ENCODE measurements at places on chromosomes 13 and 19.

- no peak for DNase-seq
Measured at GRCh38 chr19:16040642-16041041, 35.7 kb upstream of the TPM4 start.

DNA sequence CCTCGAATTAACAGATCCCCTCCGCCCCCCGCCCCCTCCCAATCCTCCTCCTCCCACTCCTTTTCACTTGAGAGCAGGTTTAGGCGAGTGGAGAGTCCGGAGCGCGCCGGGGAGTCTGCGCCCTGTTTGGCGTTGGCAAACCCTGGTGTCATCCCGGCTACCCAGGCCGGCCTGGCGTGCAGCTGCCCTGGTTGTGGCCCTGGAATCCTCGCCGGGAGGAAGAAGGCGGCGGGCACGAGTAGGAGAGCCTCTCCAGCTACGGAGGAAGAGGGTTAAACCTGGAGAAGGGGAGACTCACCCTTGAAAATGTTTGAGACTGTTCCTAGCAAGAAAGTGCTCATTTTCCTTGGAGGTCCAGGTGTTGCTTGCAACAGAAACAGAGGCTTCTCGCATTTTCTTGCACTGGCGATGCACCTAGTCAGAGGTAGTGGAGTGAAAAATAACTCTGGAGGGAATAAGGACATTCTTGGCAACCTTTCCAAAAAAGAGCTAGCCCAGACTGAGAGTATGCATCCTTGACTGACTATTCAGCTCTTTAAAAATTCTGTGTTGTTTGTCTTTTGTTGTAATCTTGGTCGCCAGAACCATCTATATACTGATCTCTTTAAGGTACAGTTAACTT lies 1.3 kb upstream of the SOX21 start:
- no peak for DNase-seq

GRCh38 chr13:103006641-103007426 lies 59.4 kb downstream of the SLC10A2 start:
- DNase-seq: no peak

GRCh38 chr13:37945651-37946575 lies 76.3 kb upstream of the TRPC4 start:
- DNase-seq: peak; percentile 22

- DNase-seq: no peak
Measured at GRCh38 chr13:101258509-101258908, 157.8 kb downstream of the NALCN start.

DNA sequence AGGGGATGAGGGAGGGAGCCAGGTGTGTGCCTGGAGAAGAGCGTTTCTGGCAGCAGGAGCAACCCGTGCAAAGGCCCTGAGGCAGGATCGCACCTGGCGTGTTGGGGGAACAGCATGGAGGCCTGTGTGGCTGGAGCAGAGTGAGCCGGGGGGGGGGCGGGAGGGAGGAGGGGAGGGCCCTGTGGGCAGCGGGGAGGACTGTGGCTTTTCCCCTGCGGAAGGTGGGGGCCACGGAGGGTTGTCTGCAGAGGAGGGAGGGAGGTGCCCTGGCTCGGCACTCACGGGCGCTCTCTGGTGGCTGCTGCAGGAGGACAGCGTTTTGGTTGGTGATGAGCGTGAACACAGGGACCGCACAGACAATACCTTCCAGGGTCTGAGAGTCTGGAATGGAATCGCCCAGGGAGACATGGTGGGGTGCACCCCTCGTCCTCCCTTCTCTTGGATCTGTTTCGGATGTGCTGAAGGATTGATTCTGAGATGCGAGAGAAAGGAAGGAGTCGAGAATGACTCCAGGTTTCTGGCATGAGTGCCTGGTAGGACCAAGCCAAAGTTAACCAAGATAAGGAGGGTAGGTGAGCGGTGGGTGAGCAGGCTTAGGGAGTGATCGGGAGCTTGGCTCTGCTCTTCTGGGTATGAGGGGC lies 6.5 kb downstream of the RAB11B start:
- DNase-seq: peak; percentile 20

- DNase-seq: no peak
Measured at GRCh38 chr13:100106005-100106404, 17.1 kb downstream of the PCCA start.

GRCh38 chr13:65605396-65605795 lies 1624.7 kb downstream of the PCDH9 start:
- no peak for DNase-seq

DNA sequence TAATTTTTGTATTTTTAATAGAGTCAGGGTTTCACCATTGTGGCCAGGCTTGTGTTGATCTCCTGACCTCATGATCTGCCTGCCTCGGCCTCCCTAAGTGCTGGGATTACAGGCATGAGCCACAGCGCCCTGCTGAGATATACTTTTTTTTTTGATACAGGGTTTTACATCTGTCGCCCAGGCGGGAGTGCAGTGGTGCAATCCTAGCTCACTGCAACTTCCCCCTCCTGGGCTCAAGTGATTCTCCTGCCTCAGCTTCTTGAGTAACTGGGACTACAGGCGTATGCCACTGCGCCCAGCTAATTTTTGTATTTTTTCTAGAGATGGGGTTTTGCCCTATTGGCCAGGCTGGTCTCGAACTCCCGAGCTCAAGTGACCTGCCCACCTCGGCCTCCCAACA lies 2.0 kb downstream of the COLGALT1 start:
- no peak for DNase-seq

GRCh38 chr13:102825921-102826706 lies 19.7 kb upstream of the ERCC5 start:
- DNase-seq: no peak

DNA sequence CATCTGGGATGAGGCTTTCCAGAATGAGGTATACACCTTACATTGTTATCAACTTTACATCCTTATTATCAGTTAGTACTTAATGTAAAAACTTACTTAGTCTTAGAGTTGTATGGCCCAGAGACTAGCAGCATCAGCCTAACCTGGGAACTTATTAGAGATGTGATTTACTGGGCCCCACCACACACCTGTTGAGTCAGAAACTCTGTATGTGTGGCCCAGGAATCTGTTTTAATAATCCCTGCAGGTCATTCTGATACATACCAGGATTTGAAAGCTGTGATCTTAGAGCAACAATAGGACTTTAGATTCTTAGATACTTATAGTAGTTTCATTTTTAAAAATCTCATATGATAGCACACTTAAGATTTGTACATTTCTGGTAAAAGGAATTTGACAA lies 17.4 kb downstream of the FNDC3A start:
- no peak for DNase-seq

- peak; percentile 21 for DNase-seq
Measured at GRCh38 chr19:49362048-49362928, at the start of gene TEAD2. Gene TEAD2, minus strand, starts transcription at chr19:49362416. Its CDS starts 2,341 bp downstream, at chr19:49360075.

- DNase-seq: no peak
Measured at GRCh38 chr13:109792416-109793059, 6.2 kb upstream of the IRS2 start.

GRCh38 chr13:46489586-46490023 lies 63.4 kb upstream of the LRCH1 start:
- peak; percentile 55 for DNase-seq

- DNase-seq: no peak
Measured at GRCh38 chr13:45587897-45588296, 27.6 kb downstream of the ERICH6B start.

GRCh38 chr19:47541518-47541917 lies 26.7 kb upstream of the NAPA start:
- no peak for DNase-seq

DNA sequence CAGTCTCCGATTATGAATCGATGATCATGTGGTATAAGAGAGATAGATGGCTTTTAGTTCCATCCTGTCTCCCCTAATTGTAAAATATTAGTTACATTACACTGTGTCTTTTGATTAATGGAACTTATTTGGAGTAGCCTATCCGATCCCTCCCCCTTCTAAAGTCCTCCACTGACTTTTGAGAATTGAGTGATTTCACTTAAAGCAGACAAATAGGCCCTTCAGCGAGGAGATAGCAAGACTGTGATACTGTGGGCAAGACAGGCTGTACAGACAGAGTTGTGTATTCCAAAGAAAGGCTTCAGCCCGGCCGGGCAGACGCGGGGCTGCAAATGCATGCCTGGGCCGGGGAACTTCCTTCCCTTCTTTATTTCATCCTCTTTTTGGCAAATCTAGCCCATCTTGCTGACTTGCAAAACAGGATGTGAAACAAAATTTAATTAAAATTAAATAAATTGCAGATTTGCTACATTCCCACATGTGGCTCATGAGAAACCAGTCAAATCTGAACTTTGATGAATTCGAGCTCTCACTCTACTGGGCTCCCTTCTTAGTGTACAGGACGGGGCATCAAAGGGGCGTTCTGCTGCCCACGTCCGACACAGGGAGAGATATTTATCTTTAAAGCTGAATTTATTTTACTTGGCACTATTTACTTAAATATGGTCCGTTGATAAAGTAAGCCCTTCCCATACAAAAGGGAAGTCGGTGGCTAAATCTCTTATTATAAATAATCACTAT lies 314.8 kb downstream of the ZNF536 start:
- no peak for DNase-seq

- no peak for DNase-seq
Measured at GRCh38 chr19:48953990-48954594, 583 bp upstream of the BAX start.

- no peak for DNase-seq
Measured at GRCh38 chr19:38139122-38139521, 84.9 kb downstream of the DPF1 start.

GRCh38 chr13:101455863-101456262 lies 3.4 kb downstream of the ITGBL1 start:
- no peak for DNase-seq

DNA sequence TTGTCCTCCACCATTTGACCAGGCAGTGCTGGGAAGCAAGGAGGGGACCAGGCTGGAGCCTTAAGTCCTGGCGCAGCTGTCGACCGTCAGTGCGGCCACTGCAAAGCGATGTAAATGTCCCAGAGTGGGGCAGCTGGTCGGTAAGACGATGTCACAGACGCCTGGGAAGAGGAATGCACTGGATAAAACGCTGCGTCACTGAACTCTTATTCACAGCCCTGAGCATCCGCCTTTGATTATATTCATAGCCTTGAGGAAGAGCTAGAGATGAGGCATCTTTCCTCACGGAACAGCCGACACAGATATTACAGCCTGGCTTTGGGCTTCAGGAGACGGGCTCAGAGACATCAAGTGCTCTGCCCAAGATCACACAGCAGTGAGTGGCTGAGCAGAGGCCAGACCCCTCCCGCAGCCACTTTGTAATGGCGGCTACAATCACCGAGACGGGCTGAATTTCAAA lies 17.6 kb upstream of the TUBGCP3 start:
- no peak for DNase-seq

DNA sequence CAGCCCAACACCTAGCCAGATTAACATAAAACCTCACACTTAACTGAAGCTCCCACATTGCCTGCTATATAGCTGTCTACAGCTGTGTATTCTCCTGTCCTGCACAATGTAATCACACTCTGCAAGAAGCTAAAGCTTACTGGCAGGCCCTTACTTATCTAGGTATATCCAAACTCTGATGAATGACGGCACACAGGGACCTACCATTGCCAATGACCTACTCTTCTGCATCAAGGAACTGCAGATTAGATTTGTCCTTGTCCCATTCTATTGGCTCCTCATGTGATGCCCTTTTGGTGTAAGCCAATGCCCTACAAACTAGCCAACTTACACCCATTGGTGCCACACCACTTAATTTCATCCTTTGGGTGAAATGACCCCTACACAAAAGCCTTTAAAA lies 26.4 kb downstream of the ZNF45 start:
- DNase-seq: no peak

DNA sequence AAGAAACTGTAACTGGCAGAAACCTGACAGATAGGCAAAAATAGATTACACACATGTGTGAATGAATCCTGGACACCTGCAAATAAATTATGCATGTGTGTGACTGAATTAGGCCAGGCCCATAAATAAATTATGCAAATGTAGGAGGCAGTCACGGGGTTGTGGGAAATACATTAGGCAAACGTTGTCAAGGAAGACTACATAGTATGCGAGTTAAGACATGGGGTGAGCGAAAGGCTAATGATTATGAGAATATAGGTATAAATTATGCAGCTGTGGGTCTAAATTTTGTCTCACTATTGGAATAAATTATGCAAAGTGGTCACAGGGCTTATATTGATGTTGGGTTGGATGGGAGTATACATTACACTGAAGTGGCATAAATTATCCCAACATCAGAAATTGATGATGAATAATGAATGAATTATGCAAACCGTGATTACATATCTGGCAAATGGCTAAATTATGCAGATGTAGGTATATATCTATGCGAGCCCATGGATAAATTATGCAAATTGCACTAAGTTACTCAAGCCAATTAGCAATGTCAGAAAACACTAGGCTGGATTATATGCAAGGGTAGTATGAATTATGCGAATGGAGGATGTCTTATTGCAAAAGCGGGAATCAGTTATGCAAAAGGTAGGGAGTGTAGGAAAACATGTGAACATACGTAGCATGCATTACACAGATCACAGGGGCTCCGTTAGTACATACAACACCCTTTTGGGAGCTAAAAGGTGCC lies 6.8 kb downstream of the SLC8A2 start:
- DNase-seq: no peak

GRCh38 chr13:74622284-74622683 lies 488.1 kb upstream of the KLF12 start:
- no peak for DNase-seq

GRCh38 chr19:50844296-50844935 lies 10.3 kb upstream of the KLK3 start:
- DNase-seq: no peak

GRCh38 chr13:39448834-39449233 lies 154.2 kb downstream of the LHFPL6 start:
- peak; percentile 84 for DNase-seq

- DNase-seq: no peak
Measured at GRCh38 chr13:37775871-37776270, 93.7 kb downstream of the TRPC4 start.

- DNase-seq: no peak
Measured at GRCh38 chr19:53192771-53193534, at the start of gene ZNF665. Gene ZNF665, minus strand, starts transcription at chr19:53193358. Its CDS starts 10,460 bp downstream, at chr19:53182898.

- no peak for DNase-seq
Measured at GRCh38 chr13:41763782-41764181, 197.1 kb downstream of the VWA8 start.

DNA sequence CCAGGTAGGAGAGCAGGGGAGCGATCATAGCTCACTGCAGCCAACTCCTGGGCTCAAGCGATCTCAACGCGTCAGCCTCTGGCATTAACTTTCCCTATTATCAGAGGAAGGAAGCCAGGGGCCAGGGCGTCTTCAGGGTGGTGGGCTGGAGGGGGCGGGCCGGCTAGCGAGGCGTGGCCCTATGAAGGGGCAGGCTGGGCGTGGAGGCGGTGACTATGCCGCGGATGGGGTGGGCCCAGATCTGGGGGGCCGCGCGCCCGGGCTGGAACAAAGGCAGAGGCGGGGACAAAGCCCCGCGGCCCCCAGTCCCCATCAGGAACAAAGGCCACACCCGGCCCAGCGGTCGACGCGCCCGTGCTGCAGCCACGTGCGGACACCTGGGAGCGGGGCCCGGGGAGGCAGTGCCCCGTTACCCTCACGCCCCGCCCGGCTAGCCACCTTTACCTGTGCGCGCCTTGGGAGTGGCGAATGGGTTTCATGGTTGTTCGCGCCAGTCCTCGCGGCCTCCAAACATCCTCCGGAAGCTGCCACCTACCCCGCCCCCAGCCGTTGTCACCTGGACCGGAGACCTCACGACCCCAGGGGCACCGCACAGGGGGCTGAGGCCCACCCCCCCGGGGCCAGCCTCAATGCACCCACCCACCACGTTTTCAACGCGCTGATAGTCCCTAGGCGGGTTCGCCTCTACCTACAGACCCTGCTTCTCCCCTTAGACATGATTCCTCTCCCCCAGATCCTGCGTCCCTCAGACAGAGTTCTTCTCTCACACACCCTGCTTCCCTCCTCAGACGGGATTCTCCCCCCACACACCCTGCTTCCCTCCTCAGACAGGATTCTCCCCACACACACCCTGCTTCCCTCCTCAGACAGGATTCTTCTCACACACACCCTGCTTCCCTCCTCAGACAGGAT lies 5.4 kb upstream of the TRIM28 start:
- DNase-seq: no peak

- no peak for DNase-seq
Measured at GRCh38 chr13:40639221-40639681, 27.2 kb downstream of the FOXO1 start.
